ENCODE measurements at places on chromosomes 1 and 21. TPM values are rescaled to one million over a fixed set of nuclear protein-coding genes. Genes with fewer than 3 reads are reported as not detected.

Gene PLEKHA6
- total RNA-seq, result 0.78 TPM

DNA sequence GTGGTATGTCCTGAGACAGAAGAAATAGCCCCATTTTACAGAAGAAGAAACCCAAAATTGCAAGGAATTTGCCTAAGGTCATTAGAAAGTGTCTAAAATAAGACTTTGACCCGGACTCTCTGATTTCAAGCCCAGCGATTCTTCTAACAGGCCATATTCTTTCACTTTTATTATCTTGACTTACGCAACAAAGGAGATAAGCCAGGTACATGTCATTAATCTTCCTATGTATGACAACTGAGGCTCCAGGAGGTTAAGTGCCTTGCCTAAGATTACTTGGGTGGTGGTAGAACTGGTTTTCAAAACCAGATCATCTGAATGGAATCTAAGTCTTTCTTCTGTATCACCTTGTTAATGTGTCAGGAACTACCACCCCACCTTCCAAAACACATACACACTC is 124.3 kb downstream of the PBX1 start:
- no peak for DNase-seq

DNA sequence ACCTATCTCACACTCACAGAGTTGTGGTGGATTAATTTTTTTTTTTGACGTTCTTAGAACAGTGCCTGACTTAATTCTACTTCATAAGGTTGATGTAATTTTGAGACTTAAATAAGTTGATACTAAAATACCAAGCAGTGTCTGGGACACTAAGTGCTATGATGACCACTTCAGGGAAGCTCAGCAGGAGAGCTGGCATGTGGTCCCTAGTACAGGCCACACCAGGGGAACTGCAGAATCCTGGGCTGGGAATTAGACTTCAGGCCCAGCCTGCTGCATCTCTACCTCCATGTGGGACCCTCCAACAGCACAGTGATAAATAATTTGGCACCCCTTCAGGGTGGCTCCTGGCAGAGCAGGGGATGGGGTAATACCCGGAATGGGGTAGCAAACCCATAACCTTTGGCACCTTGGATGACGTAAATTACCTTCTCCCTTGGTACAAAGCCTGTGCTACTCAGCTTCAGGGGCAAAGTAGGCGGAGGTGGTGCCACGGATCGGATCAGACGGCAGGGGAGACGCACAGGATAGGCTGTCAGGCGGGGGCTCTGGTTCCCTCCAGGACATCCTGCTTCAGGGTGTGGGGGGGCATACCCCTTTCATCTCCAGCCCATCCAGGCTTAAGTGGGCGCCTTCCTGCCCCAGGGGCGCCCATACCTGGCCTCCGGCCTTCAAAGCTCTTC is 4.8 kb downstream of the MFSD2A start:
- no peak for DNase-seq

DNA sequence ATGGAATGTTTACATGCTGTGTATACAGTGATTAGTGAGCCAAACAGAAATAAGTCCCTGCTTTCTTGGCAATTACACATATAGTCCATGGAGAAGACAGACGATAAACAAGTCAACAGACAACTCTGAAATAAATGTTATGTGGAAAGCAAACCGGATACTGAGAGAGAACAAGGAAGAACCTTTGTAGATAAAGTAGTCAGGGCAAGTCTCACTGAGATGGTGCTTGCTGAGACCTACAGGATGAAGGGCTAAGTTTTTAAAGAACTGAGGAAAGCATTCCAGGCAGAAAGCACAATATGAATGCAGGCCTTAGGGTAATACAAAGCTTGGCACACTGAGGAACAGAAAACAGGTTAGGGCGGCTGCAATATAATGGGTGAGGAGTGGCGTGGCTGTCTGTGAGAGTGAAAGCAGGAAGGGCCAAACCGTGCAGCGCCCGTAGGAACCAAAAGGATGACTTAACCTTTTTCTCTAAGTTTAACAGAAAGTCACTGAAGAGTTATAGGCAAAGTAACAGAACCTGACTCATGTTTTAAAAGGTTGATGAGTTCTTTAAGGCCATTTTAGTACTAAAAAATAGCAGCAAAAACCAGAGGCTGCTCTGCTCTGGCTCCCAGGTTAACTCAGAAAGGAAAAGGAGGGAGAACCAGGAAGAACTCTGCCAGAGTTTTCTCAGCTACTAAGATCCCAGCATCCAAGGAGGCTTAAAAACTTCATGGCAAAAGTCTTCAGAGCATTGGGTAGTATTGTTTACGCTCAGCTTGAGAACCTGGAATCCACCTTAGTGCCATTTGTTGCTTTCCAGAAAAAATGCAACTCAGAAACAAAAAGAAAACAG is 8.7 kb upstream of the TTF2 start:
- DNase-seq, result no peak

DNA sequence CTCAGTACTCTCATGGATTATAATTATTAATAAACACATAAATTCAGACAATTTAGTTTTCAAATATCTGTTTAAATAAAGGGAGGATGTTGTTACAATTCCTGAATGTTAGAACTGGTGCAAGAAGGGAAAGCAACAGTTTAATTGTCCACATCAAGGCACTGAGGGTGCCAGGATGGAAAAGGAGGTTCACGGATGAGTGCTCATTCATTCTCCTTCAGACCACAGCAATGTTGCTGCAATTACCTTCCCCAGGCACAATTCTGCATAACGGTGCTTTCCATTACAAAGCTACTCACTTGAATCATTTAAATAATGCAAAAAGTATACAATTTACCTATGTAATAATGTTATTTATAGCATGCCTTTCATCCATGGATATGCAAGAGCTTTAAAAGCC is 52.3 kb upstream of the COG2 start:
- no peak for DNase-seq

GRCh38 chr1:42422737-42423136 is 33.1 kb downstream of the ZMYND12 start:
- no peak for DNase-seq

Gene S100A1
- total RNA-seq, result not detected

Data from T-cell (primary cell).